HT-29 (cell line): ENCODE measurements at places on chromosomes 12 and 14. TPM values are rescaled to one million over a fixed set of nuclear protein-coding genes. Genes with fewer than 3 reads are reported as not detected.

The ASCL1 gene
- total RNA-seq = not detected in 2 replicates

DNA sequence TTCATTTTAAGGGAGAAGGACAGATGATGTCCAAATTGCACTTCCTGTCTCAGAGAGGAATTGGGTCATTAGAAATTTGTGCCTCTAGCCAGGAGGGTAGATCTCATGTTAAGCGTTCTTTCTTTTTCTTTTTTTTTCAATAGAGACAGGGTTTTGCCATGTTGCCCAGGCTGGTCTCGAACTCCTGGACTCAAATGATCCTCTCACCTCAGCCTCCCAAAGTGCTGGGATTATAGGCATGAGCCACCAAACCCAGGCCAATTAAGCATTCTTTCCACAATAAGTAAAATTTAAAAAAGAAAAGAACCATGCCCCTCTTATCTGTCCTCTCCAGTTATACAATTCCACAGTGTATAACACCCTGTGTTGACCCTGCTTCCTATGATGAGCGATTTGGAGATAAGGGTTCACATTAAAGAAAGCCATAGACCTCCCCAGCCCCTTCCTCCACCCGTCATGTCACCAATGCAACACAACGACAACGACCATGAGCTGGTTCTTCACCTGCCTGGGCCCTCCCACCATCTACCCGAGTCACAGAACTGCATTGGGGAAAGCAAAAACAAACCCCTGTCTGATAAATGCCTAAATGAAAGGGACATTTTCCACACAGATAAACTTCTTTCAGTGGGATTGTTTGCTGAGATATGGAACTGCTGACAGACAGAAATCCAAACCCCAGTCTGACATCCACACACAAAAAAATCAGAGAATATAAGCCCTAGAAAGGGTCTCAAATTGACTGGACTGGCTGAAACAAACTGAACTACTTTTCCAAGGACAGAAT is 37.3 kb downstream of the SSH1 start:
- no peak for DNase-seq

DNA sequence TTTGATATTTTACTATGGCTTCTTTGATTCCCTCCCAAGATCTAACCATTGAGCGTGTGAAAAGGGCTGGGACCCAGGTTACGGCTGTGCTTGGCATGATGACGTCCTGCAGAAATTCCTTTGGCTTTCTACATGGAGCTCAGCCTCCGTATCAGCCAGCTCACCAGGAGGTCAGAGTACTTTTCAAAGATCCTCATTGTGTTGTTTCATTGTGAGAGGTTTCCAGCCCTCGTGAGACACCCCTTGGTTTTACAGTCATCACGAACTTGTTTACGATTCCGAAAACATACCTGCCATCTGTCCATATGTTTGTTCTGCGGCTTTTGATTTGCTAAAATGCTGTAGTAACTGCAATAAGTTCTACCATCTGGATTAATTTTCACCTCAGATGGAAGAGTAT is 453.1 kb downstream of the TMEM121 start:
- DNase-seq = no peak

GRCh38 chr12:124727264-124727800 is 136.3 kb downstream of the SCARB1 start:
- DNase-seq = peak; percentile 80

DNA sequence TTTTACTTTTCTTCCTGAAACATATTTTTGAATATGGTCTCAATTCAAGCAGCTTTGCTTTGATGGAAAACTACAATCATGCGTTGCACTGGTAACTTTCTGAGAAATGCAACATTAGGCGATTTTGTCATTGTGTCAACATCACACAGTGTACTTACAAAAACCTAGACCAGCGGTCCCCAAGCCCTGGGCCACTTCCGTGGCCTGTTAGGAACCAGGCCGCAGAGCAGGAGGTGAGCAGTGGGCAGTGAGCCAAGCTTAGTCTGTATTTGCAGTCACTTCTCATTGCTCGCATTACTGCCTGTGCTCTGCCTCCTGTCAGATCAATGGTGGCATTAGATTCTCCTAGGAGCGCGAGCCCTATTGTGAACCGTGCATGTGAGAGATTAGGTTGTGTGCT is 163.7 kb upstream of the NOVA1 start:
- DNase-seq = no peak

DNA sequence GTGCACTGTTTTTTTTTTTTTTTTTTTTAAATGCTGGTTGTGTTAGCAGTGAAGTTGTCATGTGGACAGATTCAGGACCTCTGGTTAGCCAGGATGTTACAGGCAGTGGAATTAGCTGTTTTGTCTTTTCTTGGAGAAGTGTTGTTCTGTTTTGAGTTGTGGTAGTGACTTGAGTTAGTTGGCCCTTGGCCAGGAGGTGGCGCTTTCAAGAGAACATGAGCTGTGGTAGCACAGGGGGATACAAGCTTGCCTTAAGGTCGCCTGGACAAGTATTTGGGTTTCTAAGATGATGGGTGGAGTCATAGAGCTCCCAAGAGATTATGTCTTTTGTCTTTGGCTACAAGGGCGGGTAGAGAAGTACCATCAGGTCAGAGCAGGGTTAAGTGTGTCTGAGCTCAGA is 33.3 kb upstream of the CCDC198 start:
- no peak for DNase-seq

GRCh38 chr12:58416236-58416635 is 474.9 kb downstream of the ATP23 start:
- peak; percentile 38 for DNase-seq

GRCh38 chr14:30193845-30194501 is 266.3 kb upstream of the PRKD1 start:
- no peak for DNase-seq

GRCh38 chr12:39626033-39626814 is 6.6 kb upstream of the ABCD2 start:
- DNase-seq = no peak

- DNase-seq = no peak
Measured at GRCh38 chr14:103273145-103273744, 60.8 kb upstream of the EIF5 start.

DNA sequence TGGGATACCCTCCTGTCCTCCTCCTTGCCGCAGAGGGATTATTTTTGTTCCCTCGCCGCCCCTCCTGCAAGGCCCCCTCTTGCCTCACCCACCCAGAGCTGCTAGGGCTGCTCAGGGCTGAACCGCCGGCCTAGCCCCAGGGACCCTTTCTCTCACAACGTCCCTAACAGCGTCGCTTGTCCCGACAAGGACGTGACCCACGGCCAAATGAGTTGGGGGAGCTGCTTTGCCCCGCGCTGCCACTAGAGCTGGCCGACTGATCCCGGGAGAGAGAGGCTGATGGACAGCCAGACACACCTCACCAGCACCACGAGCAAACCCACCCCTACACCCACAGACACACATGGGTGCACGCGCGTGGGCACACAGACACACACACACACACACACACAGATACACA is 154.6 kb upstream of the ALG10B start:
- DNase-seq = no peak

GRCh38 chr12:58496411-58497190 is 423.7 kb downstream of the LRIG3 start:
- peak; percentile 70 for DNase-seq
